ENCODE measurements at places on chromosomes 3 and 15.

- no peak for DNase-seq
Observed at GRCh38 chr15:85477061-85477460, 96.7 kb downstream of the AKAP13 start.

DNA sequence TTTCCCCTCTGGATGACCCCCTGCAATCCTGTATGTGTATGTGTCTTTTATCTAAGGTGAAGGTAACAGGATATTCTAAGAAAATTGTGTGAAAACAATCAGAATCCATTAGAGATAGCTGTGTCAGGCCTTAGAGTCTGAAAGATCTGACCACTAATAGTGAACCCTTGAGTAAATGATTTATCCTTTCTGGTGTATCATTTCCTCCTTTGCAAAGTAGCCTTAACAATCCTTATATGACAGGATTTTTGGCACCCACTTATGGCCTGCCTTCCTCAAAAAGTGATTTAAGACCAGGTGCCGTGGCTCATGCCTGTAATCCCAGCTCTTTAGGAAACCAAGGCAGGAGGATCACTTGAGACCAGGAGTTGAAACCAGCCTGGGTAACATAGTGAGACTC, 110.2 kb downstream of the RBPMS2 start:
- no peak for DNase-seq

DNA sequence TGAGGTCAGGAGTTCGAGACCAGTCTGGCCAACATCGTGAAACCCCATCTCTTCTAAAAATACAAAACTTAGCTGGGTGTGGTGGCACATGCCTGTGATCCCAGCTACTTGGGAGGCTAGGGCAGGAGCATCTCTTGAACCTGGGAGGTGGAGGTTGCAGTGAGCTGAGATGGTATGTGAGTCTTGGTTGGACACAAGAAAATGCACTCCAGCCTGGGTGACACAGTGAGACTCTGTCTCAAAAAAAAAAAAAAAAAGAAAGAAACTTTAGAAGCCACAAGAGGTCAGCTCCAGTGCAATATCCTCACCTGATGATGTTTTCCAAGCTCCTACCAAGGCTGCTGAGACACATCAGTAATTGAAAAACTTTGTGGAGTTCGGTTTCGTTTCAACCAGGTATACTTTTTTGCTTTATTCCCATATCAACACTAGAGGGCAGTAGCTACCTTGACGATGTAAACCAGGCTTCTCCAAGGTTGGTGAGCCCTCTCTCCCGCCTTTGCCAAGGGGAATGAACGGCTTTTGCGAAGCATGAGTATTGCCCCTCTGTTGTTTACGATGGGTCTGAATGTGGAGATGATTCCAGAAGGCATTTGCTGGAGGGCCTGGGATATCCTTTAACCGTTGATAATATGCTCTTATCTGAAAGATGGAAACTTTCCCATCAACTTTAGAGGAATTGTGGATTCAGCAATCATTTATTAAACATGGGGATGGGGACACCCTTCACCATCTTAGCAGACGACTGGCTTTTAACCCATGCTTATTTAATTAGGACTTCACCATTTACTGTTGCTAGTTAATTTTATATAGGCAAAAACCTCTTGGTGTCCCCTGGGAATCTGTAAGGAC, 202.8 kb downstream of the SV2B start:
- no peak for DNase-seq

- DNase-seq, result no peak
Observed at GRCh38 chr3:148604270-148605085, 93.2 kb upstream of the AGTR1 start.

DNA sequence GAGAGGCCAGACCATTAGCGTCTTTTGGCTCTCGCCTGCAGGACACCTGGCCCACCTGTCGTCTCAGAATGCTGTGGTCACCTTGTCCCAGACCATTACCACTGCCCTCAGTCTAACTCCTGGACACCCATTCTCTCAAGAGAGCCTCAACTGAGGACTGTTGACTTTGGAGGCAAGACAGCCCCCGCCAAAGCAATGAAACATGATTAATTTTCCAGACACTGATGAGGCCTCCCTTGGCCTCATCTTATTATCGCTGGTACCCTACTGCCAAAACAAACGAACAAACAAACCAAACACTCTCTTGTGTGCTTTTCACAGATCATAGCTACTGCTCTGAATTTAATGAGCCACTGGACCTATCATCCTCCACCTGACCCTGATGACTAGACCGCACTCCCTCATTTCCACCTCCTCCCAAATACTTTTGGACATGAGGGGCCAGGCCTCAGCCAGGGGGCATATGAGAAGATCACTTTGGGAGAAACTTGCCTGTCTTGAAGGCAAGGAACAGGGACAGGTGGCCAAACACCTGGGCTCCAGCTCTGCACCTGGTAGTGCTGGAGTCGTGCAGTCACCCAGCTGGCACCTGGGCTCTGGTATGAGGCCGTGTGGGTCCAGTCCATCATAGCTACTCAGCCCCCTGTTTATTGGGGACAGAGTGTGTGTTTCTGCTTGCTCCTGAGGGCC, 27.6 kb downstream of the ALS2CL start:
- no peak for DNase-seq

DNA sequence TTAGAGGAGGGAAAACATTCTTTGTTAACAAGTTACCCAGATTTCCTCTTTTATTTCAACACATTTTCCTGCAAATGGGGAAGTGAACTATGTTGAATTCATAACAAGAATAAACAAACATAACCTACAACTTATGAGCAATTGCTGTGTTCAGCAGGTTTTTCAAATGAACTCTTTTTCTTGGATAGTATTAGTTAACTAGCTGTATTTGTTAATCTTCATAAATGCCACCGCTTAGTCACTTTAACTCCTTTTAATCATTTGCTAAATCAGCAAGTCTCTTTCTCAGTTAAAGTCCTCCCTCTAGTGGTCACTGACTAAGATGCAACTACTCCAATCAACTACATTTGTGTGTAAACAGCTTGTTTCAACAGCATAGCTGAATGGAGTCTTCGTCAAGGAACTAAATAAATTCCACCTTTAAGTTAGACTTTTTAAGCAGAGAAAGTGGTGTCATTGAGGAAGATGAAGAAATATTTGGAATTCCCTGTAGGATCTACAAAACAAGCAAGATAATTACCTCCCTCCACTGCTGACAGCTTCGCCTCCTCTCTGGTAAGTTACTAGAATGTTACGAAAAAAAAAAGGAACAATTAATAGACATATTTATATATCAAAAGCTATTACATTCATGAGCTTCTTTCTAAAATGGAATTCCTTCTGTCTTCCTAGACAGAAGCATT, 1122.0 kb downstream of the ROBO1 start:
- DNase-seq, result no peak

- DNase-seq, result no peak
Observed at GRCh38 chr15:98805434-98806274, 157.3 kb downstream of the IGF1R start.

- DNase-seq, result no peak
Observed at GRCh38 chr3:43867436-43868072, 176.8 kb downstream of the ABHD5 start.

DNA sequence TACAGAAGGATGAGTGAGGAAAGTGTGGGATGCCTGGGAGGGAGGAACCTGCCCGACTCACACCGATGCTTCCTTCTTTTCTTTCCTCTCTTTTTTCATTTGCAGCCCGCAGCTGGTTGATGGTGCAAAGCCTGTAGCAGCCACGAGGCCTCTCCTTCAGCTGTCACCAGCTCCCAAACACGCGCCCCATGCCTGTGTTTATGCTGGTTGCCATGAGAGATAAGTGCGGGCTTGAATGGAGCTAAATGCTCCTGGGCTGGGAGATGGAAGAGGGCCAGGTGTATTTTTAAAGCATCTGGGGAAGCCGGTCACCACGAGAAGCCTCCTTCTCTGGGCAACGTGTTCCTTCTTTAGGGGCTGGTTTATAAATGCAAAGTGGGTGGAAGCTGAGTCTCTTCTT, 9.3 kb downstream of the COLQ start:
- no peak for DNase-seq

Measured in stimulated activated CD4-positive, alpha-beta T cell treated with anti-CD3 and anti-CD28 coated beads, Interleukin-1b, Interleukin-23, amount 100 ng/mL, for 4 hours (primary cell).